Stimulated activated CD8-positive, alpha-beta memory T cell treated with anti-CD3 and anti-CD28 coated beads, Interleukin-7, amount 100 ng/mL, for 1 hour (primary cell): ENCODE measurements at places on chromosomes 4 and X.

DNA sequence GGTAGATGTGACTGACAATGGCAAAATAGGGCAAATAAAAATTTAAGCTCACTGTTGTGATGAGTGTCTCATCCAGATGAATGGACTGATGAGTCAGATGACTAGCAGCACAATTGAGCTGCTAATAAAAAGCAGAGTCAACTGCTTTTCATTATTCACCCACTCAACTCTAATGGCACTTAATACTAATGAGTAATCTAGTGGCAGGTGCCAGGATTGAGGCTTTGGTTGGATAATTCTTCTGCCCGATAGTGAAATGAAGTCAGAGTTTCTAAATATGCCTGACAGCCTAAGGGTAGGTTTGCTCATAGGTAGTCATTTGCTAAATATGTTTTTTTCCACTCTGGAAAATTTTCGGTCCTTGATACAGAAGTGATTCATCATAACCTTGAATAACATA, 10.4 kb downstream of the OGT start:
- DNase-seq, result no peak

DNA sequence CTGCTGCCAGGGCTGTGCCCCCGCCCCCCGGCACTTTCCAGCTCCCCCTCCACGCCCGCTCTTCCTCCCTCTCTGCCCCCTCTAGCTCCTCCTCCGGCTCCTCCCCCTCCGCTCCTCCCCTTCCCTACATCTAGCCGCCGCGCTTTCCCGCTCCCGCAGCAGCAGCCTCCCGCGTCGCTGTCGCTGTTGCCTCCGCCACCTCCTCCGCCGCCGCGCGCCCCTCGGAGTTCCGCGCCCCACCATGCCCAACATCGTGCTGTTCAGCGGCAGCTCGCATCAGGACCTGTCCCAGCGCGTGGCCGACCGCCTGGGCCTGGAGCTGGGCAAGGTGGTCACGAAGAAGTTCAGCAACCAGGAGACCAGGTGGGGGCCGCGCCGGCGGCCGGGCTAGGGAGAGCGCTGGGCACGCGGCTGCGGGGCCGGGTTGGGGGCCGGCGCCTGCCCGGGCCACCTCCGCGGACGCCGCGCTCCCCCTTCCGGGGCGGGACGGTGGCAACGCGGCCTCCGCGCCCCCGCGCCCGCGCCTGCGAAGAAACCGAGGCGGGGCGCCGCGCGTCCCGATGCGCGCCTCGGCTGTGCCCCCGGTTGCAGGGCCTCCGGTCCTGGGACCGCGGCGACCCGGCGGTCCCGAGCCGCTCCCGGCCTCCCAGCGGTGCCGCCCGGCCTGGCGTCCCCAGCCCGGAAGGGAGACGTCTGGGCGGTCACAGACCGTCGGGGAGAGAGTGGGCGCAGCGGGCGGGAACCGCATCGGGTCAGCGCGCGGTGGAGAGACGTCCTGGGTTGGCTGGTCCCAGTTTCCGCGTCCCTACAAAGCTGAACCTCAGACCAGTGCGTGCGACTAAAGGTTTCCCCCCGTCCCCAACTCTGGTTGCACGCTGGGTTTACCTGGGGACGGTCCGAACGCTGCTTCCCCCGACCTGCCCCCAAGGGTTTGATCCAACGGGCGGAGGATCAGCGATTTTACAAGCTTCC, at the start of gene PRPS2:
TSS of gene PRPS2 (plus strand) at position 156 of the 972 bp plus-strand sequence. CDS start at position 242, 86 bp downstream.
- DNase-seq, result peak; percentile 23

DNA sequence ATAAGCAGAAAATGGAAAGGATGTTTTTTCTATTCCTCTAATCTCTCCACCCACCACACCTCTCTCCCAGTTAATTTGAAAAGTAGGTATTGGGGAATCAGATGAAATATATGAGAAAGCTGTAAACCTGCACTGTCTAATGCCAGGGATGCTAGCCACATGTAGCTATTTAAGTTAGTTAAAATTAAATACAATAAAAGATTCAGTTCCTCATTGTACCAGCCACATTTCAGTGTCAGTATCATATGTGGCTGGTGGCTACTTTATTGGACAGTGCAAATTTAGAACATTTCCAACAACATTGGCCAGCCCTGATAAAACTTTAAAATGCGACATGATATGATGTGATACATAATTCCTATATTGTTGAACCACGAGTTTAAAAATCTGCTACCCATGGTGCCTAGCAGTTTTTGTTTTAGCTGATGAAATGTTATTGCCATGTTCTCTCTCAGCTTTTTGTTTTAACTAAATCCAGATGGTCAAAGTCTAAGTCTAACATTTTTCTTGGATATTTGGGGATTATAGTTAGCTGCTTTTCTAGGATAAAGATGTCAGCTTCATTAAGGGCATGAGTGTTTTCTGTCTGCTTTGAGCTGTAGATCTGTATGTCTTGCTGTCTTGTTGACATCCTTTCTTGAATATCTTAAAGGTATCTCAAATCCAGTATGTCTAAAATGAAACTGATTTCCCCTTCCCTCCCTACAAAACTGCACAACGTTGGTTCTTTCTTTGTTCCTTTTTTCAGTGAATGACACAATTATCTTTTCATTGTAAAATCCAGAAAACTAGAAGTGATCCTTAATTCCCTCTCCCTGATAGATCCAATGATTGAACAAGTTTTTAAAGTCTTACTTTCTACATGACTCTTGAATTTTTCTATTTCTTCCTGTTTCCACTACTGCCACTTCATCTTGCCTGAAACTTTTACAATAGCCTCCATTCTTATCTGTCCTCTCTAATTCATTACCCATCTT, 6.2 kb downstream of the ARFIP1 start:
- no peak for DNase-seq

- no peak for DNase-seq
These were observed 180.7 kb downstream of the PDGFC start for GRCh38 chr4:156790866-156791265.

DNA sequence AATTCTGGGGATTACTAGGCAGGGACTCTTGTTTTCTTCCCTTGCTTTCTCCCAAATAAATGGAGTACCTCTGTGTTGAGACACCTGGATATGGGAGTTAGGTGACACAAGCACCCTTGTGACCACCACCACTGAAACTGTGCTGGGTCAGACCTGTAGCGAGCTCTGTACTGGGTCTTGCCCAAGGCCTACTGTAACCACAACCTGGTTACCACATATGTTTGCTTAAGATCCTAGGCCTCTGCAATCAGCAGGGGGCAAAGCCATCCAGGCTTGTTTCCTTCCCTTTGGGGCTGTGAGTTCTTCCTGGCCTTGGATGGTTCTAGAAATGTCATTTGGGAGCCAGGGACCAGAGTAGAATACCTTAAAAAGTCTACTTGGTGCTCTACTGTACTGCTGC, 49.4 kb downstream of the LPAR4 start:
- no peak for DNase-seq

DNA sequence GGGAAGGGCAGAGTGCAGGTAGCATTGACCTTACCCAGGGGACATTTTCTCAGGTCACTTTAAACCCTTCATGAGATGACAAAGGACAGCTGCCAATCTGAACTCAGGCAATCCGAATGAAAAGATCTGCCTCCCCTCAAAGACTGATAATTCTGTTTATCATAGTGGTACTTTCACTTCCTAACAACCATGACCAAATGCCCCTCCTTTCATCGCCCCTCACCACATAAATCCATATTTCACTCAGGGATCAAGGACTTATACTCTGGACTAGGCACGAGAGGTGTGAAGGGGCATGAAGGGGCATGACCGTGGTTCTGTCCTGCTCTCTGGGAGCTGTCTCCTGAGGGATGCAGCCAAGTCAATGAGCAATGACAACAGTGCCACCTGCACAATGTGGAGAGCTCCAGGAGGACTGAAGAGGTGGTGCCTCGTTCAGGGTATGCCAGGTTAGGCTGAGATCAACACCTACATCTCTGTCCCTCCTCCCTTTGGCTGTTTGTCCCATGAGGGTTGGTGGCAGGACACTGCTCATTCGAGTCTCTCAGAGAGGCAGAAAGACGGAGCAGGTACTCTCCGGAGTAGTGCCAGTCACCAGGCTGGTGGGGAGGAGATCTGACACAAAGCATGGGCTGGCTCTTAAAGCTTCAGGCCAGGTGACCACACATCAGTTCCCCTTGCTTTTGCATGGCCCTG, 12.5 kb downstream of the HS3ST1 start:
- DNase-seq, result no peak

- DNase-seq, result no peak
These were observed 444.7 kb downstream of the IQCM start for GRCh38 chr4:149370785-149371420.

DNA sequence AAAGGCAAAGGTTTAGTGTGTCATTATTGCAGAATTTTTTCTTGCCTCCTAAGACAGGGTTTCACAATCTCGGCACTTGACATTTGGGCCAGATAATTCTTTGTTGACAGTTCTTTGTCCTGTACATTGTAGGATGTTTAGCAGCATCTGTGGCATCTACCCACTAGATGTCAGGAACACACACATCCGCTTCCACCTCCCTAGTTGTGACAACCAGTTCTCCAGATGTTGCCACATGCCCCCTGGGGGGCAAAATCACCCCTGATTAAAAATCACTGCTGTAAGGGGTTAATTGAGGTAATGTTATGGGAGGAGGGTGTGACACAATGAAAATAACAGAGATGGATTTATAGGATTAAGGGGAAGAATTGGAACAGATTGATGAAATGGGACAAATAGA, 75.3 kb downstream of the HMGB2 start:
- DNase-seq, result no peak

- DNase-seq, result no peak
These were observed 4.0 kb downstream of the ITIH6 start for GRCh38 chrX:54794028-54794427.

- no peak for DNase-seq
These were observed 2.7 kb upstream of the BMX start for GRCh38 chrX:15497865-15498264.

DNA sequence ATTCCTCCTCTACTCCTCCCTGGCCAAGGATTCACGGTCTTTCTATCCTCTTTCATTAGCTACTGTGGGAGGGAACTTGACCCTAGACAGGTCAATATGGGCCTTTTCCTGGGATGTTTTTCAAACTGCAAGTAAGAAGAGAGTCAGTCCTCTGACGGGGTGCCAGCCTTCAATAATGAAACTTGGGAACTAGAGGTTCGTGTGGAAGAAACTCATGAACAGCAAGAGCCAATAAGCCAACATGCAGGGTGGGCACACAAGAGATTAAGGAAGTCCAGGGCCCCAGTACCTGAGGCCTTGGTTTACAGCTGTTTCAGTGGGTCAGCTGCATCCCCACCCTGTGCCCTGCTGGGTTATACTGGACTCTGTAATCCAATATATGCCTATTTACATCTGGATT, 49.3 kb downstream of the LIMCH1 start:
- DNase-seq, result no peak

GRCh38 chr4:4417886-4418285, 31.0 kb downstream of the NSG1 start:
- DNase-seq, result no peak

- no peak for DNase-seq
These were observed 83.9 kb downstream of the SNCA start for GRCh38 chr4:89752932-89753598.

- no peak for DNase-seq
These were observed 83.7 kb downstream of the SPOCK3 start for GRCh38 chr4:167150587-167150986.

DNA sequence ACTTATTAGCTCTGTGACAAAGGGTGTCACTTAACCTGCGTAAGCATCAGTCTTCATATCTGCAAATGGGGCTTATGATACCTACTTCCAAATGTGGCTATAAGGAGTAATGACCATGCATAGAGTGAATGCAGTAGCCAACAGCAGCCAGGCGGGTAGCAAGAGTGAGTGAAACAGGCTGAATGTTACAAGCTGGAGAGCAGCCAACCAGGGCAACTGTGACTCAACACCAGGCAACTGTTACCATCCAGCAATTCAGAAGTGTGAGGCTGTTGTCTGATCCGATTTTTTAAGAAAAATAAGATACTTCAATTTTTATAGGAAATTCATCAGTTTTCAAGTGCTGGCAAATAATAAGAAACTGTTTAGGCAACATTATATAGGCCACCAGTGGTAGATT, 270.2 kb upstream of the TAPT1 start:
- DNase-seq, result no peak

DNA sequence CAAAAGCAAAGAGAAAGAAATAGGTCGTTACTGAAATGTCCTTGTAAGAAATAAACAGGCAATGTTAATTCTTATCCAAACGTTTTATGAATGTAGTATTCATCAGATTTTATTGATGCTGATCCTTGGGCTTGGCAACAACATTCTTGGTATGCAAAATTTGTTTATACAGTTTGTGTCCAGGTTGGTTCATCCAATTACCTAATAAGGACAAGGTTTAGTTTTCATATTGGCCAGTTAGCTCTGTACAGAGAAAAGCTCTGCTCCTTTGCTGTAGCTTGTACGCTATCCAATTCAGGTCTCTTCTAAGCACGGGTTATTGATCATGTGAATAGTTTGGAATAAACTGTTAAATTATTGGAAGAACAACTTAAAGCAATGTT, 14.4 kb upstream of the CCNG2 start:
- DNase-seq, result no peak

- DNase-seq, result no peak
These were observed 128.3 kb downstream of the UCHL1 start for GRCh38 chr4:41384992-41385391.

DNA sequence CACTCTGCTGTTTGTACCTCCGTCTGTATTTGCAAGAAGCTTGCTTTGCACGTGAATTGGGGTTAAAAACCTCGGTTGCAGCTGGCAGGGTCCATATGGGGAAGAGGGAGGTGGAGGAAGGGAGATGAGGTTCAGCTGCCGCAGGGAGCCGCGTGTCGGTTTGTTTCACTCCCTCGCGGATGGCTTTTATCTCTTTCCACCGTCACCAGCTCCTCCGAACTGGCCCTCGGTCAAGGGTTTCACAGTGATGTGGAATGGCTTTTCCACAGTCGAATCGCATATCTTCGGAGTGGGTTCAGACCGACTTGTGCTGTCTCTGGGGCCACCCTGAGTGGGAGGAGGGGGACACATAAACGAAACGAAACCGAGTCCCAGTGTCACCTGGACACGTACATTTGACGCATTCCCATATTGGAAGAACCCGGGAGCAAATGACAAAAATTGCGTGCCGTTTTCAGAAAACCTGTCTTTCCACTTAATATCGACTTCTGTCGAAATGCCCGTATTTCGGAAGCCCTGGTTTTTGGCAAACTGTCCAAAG, 929 bp downstream of the ZBTB33 start:
- DNase-seq, result no peak

- DNase-seq, result no peak
These were observed 148.7 kb downstream of the TSPAN5 start for GRCh38 chr4:98509721-98510120.
